Cerebellar nuclear complex (tissue), 1 donor: ENCODE measurements at places on chromosomes 1 and 21.

DNA sequence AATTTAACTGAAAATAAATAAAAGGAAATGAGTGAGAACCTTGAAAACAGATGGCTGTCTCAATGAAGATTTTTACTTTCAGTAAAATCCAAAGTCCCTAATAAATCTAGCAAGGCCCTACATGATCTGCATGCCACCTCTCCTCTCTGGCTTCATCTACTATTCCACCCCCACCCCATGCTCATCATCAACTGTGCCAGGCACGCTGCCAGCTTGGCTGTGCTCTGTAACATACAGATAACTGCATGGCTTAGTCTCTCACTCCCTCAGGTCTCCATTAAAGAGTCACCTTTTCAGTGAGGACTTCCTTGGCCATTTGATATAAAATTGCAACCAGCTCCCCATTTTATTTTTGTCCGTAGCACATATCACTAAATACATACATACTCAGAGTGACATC lies 26.7 kb downstream of the RGSL1 start:
- no peak for DNase-seq

GRCh38 chr1:82921759-82922158 lies 1077.2 kb downstream of the TTLL7 start:
- no peak for DNase-seq

DNA sequence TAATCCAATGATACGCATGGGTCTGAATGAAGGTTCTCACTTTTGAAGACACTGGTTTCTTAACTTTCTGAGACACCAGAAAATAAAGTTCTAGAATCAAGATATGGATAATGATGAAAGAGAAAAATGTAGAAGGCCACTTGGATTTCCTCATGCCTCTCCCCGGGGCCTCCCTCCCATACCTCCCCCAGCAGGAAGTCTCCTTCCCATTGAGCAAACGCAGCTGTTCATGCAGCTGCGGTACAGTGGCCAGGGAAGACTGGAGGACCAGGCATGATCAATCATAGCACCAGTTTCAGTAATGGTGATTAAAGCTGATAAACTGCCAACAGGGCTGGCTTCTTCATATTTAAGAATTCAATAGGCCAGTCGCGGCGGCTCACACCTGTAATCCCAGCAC lies 10.9 kb upstream of the UBR4 start:
- DNase-seq: no peak

- no peak for DNase-seq
These were observed 11.0 kb upstream of the CDK18 start for GRCh38 chr1:205493241-205494085.

GRCh38 chr1:199856216-199856780 lies 171.2 kb upstream of the NR5A2 start:
- DNase-seq: no peak

DNA sequence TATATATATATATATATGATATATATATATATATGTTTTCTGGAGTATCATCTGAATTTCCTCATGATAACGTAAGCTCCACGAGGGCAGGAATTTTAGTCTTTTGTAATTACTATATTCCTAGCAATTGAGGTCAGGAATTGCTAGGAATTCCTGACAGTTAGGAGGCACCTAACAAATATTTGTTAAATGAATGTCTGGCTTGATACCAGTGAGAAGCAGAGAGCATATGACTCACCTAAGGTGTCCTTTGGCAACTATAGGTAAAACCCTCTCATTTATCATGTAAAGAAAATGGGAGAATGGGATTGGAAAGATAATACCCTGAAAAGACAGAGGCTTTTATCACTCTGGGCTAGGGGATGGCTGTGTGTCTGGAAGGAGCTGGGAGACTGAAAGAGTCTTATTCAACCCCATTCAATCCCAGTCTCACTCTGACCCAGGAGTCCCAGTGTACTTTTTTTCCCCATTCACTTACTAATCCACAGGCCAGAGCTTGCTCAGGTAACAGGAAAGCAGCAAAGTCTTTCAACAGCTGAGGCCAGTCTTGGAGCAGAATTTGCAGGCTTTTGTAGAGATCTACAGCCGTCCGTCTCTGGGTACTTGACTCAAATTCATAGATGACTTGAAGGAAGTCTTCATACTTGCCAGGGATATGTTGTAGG lies 71.2 kb downstream of the DAP3 start:
- DNase-seq: no peak

- DNase-seq: no peak
These were observed 1431.7 kb upstream of the B3GALT2 start for GRCh38 chr1:194618101-194618500.

GRCh38 chr1:75233302-75233929 lies 99.2 kb downstream of the LHX8 start:
- no peak for DNase-seq

DNA sequence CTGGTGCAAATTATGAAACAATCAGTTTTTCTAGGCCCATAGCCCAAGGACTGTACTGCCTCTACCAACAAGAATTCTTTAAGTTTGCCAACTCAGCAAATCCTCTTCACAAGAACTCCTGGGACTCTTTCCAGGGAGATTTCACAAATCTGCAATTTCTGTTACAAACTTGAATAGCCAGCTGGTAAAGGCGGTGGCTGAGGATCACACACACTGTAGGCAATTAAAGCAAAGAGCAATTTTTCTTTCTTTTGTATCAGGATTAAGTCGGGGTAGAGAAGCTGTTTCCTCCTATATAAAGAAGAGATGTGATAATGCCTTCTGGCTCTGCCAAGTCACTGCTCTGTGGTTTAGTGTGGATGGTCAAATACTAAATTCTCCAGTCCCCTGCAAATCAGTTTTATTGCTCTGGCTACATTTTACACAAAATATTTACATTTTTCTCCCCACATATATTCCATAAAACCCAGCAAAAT lies 1.7 kb downstream of the ALDH9A1 start:
- no peak for DNase-seq

DNA sequence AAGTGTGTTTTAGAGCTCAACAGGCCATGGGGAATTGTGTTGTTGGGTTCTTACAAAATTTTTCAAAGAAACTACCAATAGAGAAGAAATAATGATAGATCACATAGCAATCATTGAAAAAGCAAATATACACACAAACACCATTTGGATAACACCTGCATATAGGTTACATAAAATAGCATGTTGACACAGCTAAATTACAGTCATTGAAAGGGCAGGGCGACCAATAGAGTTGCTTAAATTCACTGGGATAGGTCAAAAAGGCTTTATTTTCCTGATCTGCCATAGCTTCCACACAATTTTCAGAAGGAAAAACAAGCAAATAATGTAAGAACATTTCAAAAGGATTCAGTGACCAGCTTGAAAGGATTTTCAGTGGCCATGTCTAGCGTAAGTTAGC lies 57.9 kb upstream of the FGGY start:
- no peak for DNase-seq

GRCh38 chr21:39638281-39638680 lies 25.5 kb downstream of the B3GALT5 start:
- DNase-seq: no peak

DNA sequence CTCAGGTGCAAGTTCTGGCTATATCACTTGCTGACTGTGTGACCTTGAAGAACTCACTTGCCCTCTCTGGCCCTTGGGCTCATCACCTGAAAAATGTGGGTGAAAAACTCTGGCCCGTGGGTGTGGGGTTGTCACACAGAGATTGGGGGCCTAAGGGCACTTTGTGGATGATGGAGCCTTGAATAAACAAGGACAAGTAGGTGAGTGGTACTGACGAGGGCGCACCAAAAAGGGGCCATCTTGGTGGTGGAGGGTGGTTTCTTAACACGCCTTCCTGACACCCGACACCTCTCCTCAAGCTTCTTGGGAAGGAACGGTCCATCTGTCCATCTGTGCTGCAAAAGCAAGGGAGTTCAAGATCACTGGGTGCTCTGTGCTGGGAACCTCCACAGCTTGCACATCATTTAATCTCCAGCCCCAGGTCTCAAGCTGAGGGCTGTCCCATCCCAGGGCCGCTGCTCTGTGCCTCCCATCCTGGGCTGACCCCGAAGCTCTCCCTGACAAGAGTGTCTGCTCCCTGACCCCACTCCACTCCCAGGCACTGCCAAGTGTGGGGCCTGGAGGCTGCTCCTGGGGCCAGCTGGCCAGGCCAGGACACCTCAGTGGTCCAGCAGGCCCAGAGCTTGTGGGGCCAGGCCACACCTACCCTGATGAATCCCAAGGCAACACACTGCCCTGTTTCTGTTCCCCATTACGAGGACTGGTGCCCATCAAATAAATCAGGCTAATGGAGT lies 97.3 kb downstream of the GLIS1 start:
- DNase-seq: no peak

DNA sequence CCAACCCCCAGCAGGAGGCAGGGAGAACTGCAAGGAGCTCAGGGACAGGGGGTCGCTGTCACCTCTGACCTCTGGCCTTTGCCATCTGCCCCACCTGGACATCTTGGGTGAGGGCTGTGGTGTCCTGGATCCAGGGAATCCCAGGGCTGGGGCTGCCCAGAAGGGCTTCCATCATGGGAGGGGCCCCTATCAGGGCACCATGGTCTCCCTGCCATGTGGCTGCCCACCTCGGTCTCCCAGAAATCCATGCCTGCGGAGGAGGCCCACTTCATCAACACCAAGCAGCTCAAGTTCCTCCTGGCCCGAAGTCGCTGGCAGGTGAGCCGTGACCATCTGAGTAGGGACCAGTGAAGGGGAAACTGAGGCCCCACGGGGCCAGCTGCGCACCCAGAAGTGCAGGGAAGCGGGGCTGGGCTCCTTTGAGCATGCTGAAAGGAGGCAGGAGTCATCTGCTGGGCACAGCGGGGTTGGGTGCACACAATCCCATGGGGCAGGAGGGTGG lies 36.1 kb downstream of the TRIM11 start:
- DNase-seq: no peak

- no peak for DNase-seq
These were observed 204.0 kb upstream of the COA6 start for GRCh38 chr1:234169161-234169849.

- DNase-seq: no peak
These were observed 409 bp upstream of the HIVEP3 start for GRCh38 chr1:41919131-41919530.

DNA sequence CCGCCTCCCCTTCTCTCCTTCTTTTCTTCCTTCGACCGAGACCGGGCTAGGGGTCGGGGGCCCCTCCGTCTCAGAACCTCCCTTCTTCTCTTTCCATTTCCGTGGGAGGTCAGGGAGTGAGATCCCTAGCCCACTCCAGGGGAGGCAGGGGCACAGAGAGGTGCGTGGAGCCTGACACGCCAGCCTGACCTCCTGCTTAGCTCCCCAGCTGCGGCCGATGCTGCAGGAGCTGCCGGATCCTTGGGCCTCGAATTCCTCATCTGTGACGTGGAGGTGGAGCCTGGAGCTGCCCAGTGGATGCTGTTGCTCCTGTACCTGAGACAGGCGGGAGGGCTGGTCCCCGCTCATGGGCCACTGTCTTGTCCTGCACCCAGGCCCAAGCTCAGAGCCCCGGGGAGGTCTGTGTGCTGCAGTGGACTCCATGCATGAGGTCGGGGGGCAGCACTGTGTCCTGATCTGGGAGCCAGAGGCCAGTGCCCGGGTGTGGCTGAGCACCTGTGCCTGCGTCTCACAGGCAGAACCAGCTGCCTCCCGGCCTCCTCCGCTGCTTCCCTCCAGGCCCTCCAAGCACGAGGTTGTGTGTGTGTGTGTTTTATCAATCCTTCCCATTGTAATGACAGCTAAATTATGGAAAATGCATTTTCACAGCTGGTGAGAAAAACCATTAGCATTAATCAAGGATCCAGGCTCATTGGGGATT lies 55.3 kb upstream of the TTC34 start:
- DNase-seq: no peak

DNA sequence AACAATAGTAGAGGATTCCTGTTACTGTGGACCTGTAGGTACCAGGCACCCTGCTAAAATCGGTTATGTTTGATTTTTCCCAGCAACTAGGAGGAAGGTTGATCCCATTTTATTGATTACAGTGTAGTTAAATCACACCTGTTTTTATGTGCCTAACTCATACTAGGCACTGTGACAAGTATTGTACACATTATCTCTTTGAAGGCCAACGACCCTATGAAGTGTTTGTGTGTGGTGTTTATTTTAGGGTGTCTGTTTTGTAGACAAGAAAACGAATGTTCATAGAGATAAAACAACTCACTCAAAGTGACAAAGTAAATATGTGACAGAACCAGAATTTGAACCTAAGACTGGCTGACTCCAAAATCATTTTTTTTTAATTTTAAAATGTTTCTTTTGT lies 49.5 kb downstream of the FGGY start:
- no peak for DNase-seq

DNA sequence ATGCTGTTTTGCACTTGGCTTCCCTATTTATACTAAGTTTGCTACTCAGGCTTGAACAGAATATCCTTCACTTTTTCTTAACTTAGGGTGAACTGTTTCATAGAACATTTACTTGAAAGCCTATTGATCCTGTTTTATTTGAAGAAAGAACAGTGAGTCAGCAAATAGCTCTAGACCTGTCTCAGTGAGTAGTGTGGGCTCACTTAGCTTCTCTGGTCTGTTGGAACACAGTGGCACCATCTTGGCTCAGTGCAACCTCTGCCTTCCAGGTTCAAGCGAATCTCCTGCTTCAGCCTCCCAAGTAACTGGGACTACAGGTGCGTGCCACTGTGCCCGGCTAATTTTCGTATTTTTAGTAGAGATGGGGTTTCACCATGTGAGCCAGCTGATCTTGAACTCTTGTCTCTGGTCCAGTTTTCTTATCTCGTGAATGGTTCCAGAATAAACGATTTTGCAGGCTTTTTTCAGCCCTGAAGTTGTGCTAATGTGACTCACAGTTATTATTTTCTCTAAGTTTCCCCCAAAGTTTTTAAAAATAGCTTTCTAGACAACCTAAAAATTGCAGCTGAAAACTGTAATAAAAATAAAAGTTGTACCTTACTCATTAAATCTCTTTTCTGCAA lies 76.8 kb downstream of the KIF1B start:
- DNase-seq: no peak

GRCh38 chr1:152621993-152622392 lies 910 bp downstream of the LCE3A start:
- DNase-seq: no peak
